Activated CD4-positive, alpha-beta T cell treated with anti-CD3 and anti-CD28 coated beads, Interleukin-2, amount 10 ng/mL, durations not matched to agents 7 days and 5 days (primary cell): ENCODE measurements at places on chromosomes 3 and 15.

DNA sequence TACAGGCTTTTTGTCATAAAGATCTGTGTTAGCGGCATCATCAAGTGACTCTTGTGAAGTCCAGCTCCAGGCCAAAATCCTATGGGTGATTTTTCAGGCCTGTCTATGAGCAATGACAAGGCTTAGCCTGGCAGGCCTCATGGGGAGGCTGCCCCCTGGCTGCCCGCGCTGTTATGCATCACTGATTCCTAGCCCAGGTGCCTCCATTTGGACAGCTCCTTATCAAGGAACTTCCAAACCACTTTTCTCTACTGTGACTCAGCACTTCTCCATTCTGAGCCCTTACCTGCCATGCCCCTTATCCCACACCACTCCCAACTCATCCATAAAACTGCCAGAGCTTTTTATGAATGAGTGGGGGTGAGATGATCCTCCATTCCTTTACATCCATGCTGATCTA lies 91.5 kb upstream of the C3orf80 start:
- DNase-seq: no peak

- no peak for DNase-seq
Measured at GRCh38 chr15:39860200-39860599, 59.9 kb downstream of the GPR176 start.

GRCh38 chr3:20809356-20809755 lies 623.4 kb upstream of the SGO1 start:
- DNase-seq: no peak

DNA sequence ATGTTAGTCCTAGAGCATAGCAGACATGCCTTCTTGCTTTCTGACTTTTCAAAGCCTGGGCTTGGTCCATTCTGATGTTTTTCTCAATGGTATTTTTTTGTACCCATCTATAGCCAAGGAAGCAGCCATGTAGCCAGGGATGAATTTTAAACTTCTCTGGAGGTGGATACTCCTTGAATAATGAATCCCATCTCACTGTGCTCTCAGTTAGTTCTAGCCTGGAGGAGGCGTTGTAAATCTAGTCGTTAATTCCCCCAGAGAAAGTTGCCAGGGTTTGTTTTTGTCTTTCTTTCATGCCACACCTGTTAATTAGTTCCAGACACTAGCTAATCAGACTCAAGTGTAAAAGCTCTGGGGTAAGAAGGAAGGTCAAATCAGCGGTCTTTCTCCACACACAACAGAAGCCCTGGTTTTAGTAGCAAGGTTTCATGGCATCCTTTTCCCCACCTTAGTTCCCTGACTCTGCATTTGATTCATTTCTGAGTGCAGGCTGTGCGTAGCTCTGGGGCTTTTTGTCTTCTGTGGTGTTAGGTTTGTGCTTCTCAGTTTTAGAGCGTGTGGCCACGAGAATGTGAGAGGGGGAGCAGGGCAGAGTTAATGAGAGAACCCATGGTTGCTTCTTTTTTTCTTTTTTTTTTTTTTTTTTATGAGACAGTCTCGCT lies 19.7 kb downstream of the PTPRG start:
- DNase-seq: no peak
